ENCODE measurements at places on chromosomes 12 and 14. TPM values are rescaled to one million over a fixed set of nuclear protein-coding genes. Genes with fewer than 3 reads are reported as not detected.

The SPPL3 gene
- total RNA-seq, result 17.5 TPM

- peaks cover 14% of the 10 kb centered on the region for H3K27me3 ChIP-seq
- DNase-seq, result peak; percentile 91
- peak within 1 kb of the TSS; percentile 70 for H3K27ac ChIP-seq
- H3K4me3 ChIP-seq, result peak within 1 kb of the TSS; percentile 70
- peaks cover 16% of the 10 kb centered on the region for H3K4me1 ChIP-seq
Measured at GRCh38 chr14:53956427-53957201, at the start of gene BMP4. TSS of gene BMP4 (minus strand) at chr14:53956825. CDS start at chr14:53952222, 4,603 bp downstream.

GRCh38 chr14:66758031-66758613 lies 250.2 kb downstream of the GPHN start:
- no peak overlapping the region for H3K4me3 ChIP-seq
- H3K4me1 ChIP-seq, result no peaks in the 10 kb centered on the region
- DNase-seq, result no peak
- H3K36me3 ChIP-seq, result no peaks in the 10 kb centered on the region
- no peaks in the 10 kb centered on the region for H3K27me3 ChIP-seq

- H3K4me1 ChIP-seq, result no peaks in the 10 kb centered on the region
- H3K36me3 ChIP-seq, result no peaks in the 10 kb centered on the region
- no peak overlapping the region for H3K4me3 ChIP-seq
Measured at GRCh38 chr12:115032521-115032920, 348.5 kb upstream of the TBX3 start.
